Inflammatory macrophage treated with lipopolysaccharide for 1 hour (primary cell): ENCODE measurements at places on chromosomes 11 and 22.

- DNase-seq, result no peak
Measured at GRCh38 chr22:45210991-45211390, 29.7 kb downstream of the KIAA0930 start.

DNA sequence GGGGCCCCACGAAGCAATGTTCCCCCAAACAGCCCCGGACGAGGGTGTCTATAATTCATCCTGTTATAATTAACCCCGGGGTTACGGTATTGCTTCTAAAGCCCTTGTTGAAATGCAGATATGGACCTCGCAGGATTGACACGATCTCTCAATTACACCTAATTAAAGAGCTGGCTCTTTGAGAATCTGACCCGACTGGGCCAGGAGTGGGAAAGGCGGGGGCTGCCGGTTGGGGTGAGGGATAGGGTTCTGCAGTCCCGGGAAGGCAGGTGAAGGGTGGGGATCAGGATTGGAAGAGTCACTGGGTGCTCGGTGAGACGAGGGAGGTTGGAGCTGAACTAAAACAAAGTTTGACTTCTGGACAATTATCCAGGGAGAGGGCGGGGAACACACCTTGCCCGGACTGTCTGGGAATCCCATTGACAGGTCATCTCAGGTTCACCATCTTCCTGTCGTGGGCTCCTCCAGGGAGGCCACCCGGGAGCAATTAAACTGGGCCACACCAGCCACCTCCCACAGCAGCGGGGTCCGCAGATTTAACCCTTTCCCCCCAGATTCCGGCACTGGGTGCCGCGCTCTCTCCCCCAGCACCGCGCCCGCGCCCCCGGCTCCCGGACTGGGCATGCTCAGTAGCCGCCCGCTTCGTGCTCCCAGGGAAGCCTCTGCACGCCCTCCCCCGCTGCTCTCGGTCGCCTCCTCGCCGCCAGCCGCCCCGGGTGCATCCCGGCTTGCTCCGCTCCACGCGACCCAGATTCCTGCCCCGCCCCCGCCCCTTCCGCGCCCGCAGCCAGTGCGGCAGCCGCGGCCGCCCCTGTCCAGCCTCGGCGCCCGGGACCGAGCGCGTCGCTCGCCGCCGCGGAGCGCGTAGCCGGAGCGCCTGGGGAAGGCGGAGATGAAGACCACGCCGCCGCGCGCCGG, at the start of gene ELMOD1:
ELMOD1 (plus strand) TSS at position 688 of the 918 bp plus-strand sequence. CDS start 27,043 bp downstream, outside the sequence.
- no peak for DNase-seq

DNA sequence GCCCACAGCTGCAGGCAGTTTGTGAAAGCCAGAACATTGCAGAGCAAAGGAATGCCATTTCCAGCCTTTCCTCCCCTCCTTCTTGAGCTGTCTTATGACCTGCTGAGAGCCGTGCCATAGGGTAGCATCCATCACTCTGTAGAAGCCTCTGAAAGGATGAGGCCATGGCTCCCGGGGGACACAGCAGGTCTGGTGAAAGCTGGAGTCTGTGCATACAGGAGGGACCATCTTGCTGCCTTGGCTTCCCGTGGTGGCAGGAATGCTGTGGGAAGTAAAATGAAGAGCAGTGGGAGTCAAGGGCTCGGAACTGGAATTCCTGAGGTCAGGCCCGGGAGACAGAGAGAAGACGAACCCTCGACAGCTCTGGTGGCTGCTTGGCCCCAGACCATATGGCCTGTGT, 30.9 kb downstream of the ANO1 start:
- DNase-seq, result no peak

DNA sequence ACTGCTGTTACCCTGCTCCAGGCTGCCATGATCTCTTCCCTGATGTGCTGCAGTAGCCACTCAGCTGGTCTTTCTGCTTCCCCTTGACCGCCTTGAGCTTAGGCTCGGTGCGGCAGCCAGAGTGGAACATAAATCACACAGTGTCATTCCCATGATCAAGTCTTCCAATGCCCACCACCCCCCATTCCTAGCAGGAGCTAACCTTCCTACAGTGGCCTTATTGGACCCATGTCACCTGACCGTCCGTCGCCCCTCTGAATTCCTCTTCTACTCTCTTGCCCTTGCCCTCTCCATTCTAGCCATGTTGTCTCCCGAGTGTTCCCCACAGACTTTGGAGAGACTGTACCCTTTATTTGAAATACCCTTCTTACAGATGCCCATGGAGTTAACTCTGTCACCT, 43.4 kb downstream of the OTOG start:
- DNase-seq, result no peak
